WTC11 (cell line): ENCODE measurements at places on chromosomes 2 and 18.

DNA sequence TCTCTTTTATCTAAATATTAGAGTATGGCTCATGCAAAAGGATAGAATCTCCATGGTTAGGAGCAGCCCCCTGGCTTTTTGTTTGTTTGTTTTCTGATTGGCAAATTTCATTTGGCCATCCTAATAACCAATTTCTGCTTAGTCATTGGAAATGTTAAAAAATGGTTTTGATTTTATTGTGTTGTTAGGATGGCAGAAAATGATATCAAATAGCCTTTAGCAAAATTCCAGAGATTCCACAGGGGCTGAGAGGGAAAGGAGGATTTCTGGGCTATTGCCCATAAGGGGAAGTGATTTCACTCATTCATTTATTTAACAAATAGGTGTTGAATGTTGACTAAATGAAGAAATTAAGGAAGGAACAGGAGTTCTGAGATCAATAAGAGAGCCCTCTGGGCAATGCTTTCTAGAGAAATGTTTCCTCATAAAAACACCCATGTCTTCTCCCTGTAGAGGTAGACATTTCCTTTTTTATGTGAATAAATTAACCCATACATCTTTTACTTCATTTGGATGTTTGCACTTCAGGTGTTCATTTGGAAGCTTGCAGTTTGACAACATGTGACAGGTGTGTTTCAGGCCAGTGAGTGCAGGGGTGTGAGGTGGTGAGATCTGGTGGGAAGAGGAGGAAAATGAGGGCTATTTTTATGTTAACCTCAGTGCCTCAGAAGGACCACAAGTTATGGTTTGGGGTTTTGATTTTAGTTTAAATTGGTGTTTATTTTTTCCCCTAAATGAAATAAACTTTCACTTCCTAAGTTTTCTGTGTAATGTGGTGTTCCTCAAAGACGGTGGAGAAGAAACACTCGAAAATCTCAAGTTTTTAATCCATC, 61.7 kb upstream of the EPC2 start:
- DNase-seq: no peak

- DNase-seq: peak; percentile 47
These were observed 1.6 kb downstream of the CDH2 start for GRCh38 chr18:28175150-28175929.

GRCh38 chr18:51390702-51391101, 193.2 kb upstream of the MEX3C start:
- DNase-seq: no peak

DNA sequence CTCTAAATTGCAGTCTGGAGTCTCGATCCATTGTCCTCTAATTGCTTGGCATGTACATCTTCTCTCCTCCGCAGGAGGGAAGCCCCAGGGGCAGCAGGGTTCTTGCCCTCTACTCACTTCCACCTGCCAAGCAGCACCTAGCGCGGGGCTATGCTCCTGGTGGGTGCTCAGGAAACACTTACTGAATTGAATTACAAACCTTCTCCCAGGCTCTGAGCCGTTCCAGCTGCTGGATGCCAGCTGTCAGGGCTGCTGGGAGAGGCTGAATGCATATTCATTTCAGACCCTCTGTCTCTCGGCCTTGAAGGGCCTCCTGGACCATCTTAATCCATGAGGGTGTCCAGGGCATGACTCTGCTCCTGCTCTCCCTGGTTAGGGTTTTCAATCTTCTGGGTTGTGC, 94.0 kb downstream of the CELF4 start:
- no peak for DNase-seq

- DNase-seq: no peak
These were observed 316.6 kb downstream of the FIGN start for GRCh38 chr2:163419000-163419830.
